ENCODE measurements at places on chromosomes 12 and 14. TPM values are rescaled to one million over a fixed set of nuclear protein-coding genes. Genes with fewer than 3 reads are reported as not detected.

DNA sequence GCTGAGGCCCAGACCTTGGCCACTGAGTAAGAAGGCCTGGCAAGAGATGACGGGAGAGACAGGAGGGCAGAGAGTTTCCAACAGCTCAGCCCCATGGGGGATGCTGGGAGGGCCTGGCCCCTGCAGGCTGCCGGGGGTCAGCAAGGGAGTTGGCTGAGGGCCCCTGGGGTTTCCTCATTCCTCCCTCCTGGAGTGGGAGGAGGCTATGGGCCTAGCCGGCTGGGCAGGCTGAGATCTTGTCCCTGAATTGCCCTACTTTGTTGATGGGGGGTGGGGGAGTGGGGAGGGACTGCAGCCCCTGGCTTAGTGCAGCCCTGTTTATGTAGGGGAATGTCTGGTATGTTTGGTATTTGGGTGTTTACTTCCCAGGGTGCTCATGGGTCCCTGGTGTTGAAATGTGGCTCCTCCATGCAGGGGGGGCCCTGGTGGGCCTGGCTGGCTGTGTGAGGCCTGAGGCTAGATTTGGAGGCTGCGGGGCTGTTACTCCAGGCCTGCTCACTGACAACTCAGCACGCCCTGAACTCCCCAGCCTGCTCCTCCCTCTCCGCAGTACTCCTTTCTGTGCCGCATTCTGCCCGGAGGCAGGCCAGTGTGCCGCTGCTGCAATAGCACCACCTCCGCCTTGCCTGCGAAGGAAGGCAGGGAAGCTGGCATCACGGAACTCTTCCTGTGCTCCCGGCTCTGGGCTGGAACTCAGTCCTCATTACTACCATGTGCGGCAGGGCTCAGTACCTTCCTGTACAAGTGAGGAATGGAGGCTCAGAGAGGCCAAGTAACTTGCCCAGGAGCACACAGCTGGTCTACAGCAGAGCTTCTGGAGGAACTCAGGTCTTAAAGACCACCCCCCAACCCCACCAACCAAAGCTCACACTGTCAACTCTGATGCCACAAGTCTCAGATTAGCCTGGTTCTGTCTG is 25.3 kb downstream of the JDP2 start:
- no peak for DNase-seq

DEGS2 gene
- not detected for total RNA-seq

DNA sequence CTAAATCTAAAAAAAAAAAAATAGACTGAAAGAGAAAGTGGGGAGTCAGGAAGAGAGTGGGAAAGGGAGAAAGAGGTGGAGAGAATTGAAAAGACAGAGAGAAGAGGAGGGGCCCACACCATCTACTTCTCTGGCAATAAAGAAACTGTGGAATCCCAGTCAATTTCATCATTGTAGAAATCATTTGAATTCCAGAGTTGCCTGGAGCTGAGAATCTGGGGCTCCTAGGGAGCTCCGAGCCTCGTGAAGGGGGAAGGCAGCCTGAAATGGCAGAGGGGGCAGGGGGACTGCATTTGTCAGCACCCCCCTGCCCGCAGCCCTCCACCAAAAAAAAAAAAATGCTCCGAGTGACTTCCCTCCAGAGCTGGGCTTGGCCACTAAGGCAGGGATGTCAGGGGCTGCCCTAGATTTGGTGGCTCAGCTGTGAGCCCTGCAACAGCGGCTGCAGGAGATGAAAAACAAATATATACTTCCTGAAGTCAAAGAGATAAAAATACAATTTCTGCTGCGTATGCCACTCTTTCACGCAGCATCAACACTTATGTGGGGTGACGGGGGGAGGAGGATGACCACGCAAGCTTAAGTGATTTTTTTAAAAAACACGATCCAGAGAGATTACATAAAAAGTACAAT is 80.5 kb downstream of the BCL11B start:
- DNase-seq, result peak; percentile 58

RIPK3 gene
- 4.2 TPM for total RNA-seq

DNA sequence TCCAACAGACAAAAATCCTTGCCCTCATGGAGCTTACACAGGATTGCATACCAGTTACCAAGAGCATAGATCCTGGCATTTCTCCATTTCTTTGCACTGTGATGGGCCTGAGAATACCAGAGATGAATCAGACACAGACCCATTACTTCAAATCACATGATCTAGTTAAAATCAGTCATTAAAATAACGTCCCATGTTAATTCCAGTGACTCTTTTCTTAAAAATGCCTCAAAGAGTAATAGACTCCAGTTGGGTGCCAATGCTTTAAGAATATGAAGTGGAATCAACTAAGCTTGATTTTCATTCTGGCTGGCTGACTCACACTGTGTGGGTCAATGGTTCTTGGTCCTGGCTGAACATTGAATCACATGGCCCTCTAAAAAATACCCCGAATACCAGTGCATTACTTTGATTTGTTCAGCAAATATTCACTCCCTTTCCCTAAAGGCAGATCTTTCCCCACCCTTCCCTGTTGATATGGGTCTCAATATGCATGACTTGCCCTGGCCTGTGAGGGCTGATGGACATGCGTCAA is 11.0 kb downstream of the ASB2 start:
- DNase-seq, result no peak

FOXN4 gene
- total RNA-seq, result not detected

DNA sequence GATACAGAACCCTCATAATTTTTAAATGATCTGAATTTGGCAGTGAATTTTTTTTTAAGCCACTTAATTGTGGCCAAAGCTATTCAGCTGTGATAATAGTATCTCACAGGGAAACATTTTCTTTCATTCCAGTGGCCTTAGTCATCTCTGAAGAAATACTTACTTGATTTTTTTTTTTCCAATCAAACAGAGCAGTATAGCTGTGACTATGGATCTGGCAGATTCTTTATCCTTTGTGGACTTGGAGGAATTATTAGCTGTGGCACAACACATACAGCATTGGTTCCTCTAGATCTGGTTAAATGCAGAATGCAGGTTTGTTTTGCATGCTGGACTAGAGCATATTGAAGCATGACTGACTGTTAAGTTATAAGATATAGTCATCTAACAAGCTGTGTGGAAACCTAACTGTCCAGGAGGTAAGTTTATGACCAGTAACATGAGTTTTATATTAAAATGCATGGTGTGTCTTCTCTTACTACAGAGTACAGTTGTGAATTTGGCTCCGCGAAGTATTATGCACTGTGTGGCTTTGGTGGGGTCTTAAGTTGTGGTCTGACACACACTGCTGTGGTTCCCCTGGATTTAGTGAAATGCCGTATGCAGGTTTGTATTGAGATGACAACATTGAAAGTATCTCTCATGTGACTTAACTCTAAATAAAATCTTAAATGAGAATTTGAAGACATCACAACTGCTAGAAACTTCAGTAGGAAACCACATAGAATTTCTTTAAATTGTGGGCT is 1.9 kb downstream of the SLC25A3 start:
- no peak for DNase-seq

SLC15A4 gene
- 16.3 TPM for total RNA-seq

GRCh38 chr12:1474041-1474573 is 120.3 kb downstream of the FBXL14 start:
- no peak for DNase-seq

DNA sequence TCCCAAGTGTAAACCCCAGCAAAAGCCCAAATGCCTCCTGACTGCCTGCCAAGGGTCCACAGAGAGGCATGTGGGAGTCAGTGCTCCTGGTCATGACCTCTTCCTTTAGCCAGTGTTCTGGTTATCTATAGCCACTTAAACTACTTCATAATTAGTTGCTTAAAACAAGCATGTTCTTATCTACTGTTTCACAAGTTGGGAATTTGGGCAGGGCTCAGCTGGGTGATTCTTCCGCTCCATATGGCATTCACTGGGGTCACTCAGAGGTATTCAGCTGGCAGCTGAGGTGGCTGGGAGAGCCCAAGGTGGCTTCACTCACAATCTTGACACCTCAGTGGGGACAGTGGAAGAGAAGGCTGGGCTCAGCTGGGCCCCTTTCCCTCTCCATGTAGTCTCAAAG is 184.0 kb upstream of the RGS6 start:
- DNase-seq, result no peak

DNA sequence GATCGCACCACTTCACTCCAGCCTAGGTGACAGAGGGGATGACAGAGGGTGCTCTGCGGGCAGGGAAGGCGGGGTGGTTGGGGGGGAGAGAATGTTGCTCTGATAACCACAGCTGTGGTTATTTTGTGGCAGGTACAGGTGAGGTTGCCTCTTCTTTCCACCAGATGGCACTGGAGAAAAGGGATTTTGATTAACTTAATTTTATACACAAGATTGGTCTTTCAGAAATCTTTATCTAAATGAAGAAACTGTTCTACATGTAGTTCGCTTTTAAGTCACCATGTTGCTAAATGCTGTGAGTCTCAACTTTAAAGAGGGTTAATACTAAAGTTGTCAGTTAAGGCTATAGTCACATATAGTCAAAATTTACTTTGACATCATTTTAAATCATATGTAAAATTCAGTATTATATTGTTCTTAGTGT is 25.7 kb downstream of the FGF23 start:
- no peak for DNase-seq

DNA sequence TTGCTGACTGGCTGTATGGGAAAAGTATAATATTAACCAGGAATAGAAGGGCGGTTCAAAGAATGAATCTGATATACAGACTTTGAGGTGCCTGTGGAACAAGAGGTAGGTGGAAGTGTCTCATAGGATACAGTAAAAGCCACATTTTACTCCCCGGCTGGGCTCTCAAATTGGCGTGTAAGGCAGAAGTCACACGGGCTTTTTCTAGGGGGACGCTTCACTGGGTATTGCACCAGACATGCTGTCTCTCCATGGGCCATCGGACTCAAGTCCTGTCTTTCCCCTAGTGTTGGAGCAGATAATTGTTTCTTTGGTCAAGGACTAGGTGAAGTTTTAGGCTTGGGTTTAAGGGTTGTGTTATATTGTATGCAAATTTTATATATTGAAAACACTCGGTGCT is 9.1 kb downstream of the TMCC3 start:
- no peak for DNase-seq

- DNase-seq, result no peak
Measured at GRCh38 chr12:81500788-81501187, 258.4 kb downstream of the PPFIA2 start.

RBM25 gene
- total RNA-seq, result 32.8 TPM

GRCh38 chr12:13097491-13098011 is 5.9 kb downstream of the GSG1 start:
- DNase-seq, result peak; percentile 65

NXPH4 gene
- total RNA-seq, result 0.60 TPM

OR6C1 gene
- not detected for total RNA-seq

GRCh38 chr12:59597385-59597781 is 1.6 kb downstream of the SLC16A7 start:
- DNase-seq, result no peak

DNA sequence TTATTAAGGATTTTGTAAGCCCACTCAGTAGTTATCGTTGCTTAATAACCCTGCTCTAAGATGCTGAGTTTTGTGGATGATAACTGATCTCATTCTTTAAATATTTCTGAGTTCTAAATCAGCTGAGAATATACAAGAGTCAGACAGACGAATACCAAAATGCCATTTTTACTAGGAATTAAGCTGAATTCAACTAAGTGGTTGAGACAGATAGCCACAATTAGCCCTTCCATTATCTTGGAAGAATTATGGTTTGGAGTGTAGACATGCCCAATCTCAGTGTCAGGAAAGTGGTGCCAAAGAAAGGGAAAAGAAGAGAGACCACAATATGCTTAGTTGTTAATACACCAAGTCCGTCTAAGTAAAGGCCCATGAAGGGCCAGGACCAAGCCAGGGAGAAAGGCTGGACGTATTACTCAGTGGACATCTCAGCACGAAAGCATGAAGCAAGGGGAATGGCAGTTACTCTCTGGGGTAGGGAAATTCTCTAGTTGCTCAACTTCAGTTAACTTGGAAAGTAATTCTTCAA is 58.6 kb downstream of the KCNA5 start:
- DNase-seq, result no peak

STAC3 gene
- total RNA-seq, result 1.2 TPM

DNA sequence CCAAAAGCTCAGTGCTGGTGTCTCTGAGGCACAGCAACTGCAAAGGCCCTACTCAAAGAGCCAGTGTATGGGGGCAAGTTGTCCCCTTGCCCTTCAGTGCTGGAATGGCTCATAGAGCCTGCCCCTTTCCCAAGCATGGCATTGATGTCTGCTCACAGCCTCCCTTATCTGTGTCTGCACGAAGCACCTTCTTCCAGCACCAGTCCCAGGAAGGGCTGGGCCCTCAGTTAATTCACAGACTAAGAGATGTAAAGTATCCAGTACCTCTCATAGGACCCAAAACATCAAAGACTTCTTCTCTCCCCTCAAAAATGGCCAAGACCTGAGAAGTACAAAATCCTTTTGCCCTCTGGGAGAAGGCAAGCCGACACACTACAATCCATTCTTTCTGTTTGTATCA is 1.6 kb upstream of the CMAS start:
- DNase-seq, result no peak

- no peak for DNase-seq
Measured at GRCh38 chr14:61811882-61812346, 49.7 kb downstream of the SNAPC1 start.

DNA sequence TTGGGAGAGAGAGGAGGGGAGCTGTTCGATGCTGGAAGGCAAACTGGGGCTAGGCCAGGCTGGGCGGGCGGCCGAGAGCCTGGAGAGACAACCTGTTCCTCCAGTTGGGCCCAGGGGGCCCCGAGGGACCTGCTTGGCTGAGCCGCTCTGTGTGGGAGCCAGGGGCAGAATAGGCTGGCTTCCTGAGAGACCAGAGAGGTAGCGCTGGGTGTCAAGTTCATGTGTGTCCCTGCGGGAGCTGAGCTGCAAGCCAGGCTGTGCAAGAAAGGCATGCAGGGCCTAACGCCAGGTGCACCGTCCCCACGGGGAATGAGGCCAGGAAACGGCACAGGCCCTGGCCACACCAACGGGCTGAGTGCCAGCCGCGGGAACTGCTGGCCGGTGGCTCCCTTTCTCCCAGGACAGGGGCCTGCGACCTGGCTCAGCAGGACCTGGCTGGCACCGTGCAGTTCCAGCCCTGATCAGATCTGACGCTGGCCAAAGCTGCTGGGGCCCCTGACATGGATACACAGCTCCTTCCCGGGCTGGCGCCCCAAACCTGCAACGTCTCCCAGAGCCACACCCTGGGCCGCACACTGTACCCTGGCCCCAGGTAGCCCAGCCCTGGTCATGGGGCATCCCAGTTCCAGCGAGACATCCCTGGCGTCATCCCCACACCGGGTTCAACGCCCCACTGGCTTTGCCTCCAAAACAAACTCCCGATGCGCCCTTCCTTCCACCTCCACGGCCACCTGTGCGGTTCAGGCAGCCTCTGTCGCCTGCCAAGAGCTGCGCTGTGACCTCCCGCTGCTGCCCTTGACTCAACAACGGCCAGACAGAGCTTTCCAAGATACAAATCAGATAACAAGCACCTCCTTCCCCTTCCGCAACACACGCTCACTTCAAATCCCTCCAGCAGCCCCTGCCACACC is 65.0 kb downstream of the RFLNA start:
- peak; percentile 95 for DNase-seq

LIN7A gene
- total RNA-seq, result 13.7 TPM

FAM181A gene
- total RNA-seq, result not detected

All from Right ventricle myocardium inferior (tissue), 1 donor.